NCI-H82 (cell line): ENCODE measurements at places on chromosomes 3 and 15.
A peak's percentile ranks its signal among the peaks of the same experiment; 100 is the strongest.

- no peak for DNase-seq
These were observed 137.2 kb upstream of the SUCLG2 start for GRCh38 chr3:67791620-67792019.

DNA sequence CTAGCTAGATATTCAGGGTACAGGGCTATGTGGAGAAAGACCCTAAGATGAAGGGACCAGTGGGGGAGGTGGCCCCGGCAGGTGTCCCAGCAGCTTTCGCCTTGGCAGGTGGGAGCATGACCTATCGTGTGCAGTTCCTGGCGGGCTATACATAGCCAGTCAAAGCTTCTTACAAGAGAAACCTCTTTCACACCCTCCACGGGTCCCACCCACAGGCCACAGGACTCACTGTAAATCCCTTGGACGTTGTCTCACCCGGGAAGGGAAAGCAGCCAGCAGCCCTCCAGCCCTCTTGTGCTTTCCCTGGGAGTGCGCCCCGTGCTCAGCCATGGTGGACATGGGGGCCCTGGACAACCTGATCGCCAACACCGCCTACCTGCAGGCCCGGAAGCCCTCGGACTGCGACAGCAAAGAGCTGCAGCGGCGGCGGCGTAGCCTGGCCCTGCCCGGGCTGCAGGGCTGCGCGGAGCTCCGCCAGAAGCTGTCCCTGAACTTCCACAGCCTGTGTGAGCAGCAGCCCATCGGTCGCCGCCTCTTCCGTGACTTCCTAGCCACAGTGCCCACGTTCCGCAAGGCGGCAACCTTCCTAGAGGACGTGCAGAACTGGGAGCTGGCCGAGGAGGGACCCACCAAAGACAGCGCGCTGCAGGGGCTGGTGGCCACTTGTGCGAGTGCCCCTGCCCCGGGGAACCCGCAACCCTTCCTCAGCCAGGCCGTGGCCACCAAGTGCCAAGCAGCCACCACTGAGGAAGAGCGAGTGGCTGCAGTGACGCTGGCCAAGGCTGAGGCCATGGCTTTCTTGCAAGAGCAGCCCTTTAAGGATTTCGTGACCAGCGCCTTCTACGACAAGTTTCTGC is 15.0 kb downstream of the GRK7 start:
- DNase-seq = no peak

DNA sequence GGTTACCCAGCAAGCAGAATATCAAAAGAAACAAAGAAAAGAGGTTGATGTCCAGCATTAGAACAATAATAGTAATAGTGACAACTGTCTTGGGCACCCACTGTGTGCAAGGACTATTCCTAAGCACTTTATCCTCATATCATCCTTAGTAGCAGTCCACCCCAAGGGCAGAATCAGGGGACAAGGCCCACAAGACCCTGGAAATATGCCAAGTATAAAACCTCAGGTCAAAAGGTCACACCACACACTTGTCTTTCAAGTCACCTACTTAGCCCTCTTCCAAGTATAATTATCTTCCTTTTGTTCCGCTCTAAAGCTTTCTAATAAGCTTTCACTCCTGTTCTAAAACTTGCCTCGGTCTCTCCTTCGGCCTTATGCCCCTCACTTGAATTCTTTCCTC is 124.0 kb upstream of the STT3B start:
- peak; percentile 52 for DNase-seq

DNA sequence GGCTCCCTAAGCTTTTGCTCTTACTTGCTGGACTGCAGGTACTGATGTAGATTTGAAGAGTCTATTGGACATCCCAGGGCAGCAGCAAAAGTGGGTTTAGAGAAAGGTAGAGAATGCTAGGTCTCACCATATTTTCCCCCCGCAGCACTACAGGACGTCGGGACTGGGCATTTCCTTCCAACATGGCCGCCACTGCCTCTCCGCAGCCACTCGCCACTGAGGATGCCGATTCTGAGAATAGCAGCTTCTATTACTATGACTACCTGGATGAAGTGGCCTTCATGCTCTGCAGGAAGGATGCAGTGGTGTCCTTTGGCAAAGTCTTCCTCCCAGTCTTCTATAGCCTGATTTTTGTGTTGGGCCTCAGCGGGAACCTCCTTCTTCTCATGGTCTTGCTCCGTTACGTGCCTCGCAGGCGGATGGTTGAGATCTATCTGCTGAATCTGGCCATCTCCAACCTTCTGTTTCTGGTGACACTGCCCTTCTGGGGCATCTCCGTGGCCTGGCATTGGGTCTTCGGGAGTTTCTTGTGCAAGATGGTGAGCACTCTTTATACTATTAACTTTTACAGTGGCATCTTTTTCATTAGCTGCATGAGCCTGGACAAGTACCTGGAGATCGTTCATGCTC is 11.2 kb downstream of the CYP8B1 start:
- DNase-seq = no peak

DNA sequence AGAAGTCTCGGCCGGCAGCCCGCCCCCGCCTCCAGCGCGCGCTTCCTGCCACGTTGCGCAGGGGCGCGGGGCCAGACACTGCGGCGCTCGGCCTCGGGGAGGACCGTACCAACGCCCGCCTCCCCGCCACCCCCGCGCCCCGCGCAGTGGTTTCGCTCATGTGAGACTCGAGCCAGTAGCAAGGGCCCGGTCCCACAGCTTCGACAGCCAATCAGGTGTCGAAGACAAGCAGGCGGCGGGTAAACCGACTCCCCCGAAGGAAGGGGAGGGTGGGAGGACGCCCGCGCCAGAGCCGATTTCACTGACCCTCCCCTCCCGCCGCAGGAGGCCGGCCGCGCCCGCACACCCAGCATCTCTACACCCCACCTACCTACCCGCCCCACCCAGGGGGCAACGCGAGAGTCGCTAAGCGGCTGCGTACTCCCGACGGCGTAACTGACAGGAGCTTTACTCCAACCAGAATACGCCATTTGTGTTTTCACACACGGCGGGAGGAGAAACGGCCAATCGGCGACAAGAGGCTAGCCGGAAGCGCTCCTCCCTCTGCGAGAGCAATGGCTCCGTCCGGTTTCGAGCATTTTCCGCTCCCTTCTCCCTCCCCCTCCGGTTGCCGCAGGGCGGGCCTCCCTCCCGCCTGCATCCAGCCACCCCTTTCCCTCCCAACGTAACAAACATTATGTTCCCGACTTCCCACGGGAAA is 633 bp upstream of the SETD5 start:
- peak; percentile 98 for DNase-seq

DNA sequence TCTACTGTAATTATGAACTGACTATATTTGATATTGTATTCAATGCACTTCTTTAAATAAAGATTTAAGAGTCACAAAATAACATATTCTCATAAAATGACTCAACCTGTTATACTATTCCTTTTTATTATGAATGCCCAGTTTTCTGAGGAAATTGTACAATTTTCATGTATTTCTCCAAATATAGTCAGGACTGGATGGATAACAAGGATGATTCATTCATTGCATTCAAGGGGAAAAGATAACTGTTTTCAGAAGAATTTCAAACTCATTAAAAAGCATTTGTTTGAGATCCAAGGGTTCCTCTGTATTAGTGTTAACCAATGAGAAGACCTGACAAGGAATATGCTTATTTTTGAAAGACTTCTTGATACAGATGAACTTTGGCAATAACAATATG is 163.7 kb downstream of the MEIS2 start:
- no peak for DNase-seq

- DNase-seq = no peak
These were observed 472.2 kb downstream of the GRM7 start for GRCh38 chr3:7333125-7333524.

DNA sequence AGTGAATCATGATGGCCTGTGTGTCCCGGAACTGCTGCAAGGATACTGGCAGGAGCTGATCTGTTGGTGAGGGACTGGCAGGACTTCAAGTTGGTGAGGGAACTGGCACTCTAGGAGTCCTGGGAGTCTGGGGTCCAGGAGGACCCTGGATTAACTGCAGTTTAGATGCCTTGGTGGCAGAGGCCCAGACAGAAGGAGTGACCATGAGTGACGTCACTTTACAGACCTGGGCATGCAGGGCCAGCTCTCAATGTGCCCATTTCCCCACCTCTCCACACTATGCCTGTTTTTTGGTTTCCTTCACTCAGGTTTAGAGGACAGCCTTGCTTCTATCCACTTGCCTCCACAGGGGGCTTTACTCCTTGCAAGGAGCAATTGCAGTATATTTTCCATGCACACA is 154.1 kb downstream of the EPHB1 start:
- no peak for DNase-seq

DNA sequence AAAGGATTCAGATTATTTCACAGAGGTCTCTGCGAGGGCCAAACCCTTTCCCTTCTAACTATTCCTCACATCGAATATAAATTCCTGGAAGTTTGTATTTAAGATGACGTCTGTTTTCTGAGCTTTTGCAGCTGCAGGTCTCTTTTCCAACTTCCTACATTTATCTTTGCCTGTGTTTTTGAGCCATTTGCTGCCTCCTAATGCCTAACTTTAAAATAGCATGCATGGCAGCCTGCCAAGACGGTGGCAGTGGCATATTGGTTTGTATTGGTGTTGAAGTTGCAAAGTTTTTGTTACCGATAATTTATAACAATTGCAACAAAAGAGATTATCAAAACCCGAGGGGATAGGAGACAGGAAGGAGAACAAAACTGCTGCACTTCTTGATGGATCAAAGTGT is 187.1 kb upstream of the DNAJC19 start:
- peak; percentile 80 for DNase-seq

DNA sequence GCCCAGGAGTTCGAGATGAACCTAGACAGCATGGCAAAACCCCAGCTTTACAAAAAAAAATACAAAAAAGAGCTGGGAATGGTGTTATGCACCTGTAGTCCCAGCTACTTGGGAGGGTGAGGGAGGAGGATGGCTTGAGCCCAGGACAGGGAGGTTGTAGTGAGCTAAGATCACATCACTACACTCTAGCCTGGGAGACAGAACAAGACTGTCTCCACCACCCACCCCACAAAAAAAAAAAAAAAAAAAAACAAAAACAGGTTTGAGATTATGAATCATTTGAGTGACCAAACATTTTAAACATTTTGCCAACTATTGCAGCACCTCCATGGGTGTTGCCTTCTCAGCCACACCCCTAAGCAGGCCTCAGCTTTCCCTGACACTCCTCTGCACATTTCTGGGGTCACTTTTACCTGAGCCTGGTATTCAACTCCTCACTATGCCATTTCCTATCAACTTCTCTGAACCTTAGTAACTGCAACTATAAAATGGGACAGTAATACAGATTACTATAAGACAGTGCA is 41.8 kb downstream of the IL5RA start:
- no peak for DNase-seq

DNA sequence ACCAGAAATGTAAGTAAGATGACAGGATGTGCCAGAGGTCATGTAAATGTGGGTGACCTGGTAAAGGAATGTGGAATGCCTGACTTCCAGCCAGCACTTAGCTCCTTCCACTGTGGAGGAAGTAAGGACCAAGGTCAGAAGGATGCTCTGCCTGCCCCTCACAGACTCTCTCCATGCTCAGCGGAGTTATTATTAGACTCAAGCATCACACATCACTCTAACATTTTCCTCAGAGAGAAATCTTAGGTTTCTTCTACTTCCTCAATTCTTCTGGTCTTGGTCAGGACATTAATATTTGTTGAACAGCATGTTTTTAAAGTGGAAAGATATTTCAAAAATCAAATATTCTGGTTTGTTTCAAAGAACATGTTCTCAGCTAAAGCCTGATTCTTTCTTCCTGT is 231.4 kb upstream of the WNT5A start:
- DNase-seq = no peak

DNA sequence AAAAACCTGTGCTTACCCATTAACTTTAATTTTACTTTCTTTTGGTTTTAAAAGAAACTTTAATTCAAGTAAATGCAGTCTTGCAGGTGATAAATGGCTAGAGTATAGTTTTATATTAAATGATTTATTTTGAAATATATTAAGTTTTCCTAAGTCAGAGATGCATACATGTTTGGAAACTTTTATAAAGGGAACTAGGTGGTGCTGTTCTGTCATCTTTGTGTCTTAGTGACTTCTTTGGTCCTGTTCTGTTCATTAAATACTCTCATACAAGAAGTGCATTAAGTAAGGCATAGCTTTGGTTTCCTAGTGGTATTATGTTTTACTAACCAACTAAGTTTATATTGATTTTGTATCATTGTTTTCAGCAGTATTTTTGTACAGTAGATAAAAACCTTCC is 15.6 kb downstream of the CADM2 start:
- no peak for DNase-seq

GRCh38 chr3:77038930-77039605 is 831 bp upstream of the ROBO2 start:
- DNase-seq = peak; percentile 81

DNA sequence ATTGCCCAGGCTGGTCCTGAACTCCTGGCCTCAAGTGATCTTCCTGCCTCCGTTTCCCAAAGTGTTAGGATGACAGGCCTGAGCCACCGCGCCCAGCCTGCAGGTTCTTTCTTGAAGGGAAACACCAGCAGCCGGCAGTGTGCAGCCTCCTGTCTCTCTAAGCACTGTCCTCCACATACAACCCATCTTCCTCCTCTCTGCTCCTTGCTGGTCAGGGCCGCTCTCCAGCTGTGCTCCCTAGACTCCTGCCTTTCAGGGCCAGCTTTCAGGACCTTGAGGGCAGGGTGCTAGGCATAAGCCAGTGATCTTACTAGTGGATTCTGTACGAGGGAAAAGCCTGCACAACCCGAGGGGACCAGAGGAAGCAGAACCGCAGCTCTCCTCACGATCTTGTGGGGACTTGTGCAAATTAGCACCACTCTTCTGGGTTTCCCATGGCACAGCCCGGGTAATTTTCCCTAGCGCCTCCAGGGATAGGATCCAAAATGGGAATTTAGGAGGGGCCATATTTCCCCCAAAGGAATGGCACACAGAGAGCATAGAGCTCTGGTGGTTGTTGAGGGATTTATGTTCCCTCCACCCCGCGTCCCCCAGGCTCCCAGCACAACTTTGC is 18.2 kb upstream of the CORO2B start:
- peak; percentile 68 for DNase-seq
